Ammon's horn (tissue), 1 donor: ENCODE measurements at places on chromosomes 16 and 17.

GRCh38 chr16:88369447-88370008 lies 13.2 kb upstream of the ZNF469 start:
- DNase-seq, result no peak

DNA sequence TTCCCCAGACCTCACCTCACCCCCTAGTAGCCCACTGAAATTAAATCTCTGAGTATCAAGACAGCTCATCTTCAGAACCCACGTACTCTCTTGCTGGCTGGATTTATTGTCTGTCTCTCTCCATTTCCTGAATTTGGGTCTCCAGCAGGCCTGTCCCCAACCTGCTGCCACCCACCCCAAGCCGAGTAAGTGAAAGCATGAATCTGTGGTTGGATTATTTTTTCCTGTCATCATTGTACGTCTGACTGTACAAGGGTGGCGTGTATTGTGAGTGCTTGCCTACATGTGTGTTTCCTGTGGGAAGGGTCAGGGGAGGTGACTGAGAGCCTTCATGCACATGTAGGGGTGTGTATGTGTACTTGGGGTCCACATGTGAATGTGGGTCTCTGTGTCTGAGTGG lies 5.4 kb downstream of the TNP2 start:
- DNase-seq, result no peak

DNA sequence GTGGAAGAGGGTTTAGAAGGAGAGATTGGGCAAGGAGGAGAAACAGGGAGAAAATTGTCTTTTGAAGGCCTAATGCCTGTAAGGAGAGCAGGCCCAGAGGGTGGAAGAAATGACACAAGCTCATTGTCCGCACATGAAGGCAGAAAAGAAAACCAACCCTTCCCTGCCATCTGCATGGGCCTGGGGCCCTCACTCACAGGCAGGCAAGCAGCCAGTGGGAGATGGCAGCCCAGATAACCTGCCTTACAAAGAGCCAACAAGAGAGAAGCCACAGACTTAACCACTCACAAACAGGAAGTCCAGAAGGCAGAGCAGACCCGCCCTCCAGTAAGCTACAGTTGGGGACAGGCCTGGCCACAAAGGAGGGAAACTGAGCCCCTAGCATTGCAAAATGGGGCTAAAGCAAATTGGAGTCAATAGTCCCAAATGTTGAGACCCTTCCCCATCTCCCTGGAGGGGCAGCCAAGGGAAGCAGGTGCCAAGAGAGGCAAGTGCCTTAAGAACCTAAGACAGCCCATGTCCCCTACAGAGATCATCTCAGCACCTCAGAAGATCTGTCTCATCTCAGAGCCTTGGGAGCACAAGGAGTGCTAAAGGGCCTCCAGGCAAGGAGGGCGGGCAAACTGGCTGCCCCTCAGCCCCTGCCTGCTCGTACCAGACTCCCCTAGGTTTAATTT lies 7.3 kb upstream of the TSPOAP1 start:
- no peak for DNase-seq

GRCh38 chr17:65547253-65547670 lies 14.2 kb downstream of the AXIN2 start:
- no peak for DNase-seq

- no peak for DNase-seq
Measured at GRCh38 chr17:77153472-77153871, 12.7 kb downstream of the SEC14L1 start.

DNA sequence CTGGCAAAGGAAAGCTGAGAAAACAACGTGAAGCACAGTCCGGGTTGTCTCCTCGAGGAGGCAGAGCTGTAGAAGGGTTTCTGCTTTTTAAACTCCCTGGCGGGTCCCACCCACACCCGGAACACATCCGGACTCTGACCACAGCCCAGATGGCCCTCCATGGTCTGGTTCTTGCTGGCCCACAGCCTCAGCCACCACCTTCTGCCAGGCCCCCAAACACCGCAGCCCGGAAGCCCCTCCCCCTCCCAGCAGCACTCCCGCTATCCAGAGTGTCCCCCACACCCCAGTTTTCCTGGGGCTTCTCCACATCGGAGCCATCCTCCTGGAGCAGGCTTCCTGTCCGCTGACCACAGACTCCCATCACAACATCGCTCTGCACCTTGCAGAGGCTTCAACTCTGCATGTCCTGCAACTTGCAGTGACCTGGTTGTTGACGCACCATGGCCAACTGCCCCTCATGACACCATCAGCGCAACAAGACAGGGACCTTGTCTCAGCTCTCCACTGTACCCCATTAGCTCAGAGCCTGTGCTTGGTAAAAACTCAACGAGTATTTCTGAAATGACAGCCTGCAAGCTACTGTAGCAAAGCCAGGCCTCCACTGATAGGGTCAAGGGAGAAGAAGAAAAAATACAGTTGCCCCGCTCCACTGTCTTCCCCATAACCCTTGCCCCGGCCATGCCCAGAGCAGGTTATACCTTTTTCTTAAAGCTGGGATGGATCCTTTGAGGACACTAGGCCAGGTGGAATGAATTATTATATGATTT lies 129.8 kb downstream of the C16orf78 start:
- DNase-seq, result no peak

DNA sequence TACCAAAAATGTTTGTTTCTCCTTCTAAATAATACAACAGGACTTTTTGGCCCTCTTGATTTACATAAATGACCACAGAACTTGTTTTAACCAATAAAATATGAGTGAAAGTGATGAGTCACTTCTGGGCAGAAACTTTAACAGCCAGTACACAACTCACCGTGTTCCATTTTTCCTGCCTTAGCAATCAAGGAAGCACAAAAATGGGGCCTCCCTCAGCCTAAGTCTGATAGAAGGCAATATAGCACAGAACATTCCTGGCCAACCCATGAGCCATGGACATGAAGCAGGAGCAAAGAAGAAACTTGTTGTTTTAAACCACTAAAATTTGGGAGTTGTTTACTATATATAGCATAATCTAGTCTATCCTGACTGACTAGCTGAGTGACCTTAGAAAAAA lies 61.1 kb upstream of the MTMR4 start:
- DNase-seq, result no peak

DNA sequence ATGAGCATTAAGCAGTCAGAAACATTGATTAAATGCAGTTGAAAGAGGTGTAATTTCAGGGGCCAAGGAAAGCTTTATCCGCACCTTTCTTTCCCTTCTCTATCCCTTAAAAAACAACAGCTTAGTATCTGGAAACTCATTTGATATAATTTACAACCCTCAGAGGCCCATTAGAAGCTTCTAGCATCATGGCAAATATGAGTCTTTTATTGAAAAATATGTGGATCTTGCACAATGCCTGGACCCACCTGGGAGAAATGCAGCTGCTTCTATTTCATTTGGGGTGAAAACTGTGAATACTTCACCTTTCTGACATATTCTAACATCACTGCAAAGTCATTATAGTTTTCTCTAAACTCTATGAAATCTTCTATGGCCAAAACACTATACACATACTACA lies 492.2 kb upstream of the PSMD7 start:
- DNase-seq, result no peak

DNA sequence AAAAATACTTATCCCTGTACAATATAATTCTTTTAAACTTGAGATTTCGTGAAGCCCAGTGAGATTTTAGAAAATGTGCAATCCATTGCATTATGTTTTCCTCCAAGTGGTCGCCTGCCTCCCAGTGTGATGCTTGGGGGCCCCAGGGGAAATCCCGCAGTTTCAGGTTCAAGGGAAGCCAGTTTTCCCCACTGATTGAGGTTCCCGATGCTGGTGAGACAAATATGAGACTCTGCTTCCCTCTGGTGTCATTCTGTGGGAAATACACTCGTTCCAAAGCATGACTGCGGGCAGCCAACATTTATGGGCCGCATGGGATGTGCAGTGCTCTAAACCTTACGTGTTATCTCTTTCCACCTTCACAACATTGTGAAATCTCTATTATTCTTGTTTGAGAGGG lies 200.8 kb downstream of the PRKCB start:
- peak; percentile 76 for DNase-seq

GRCh38 chr17:8467527-8467926 lies 31.8 kb downstream of the NDEL1 start:
- peak; percentile 61 for DNase-seq

GRCh38 chr17:77214743-77215142 lies 74.0 kb downstream of the SEC14L1 start:
- peak; percentile 75 for DNase-seq

- DNase-seq, result no peak
Measured at GRCh38 chr17:2138318-2138717, 83.4 kb downstream of the HIC1 start.

DNA sequence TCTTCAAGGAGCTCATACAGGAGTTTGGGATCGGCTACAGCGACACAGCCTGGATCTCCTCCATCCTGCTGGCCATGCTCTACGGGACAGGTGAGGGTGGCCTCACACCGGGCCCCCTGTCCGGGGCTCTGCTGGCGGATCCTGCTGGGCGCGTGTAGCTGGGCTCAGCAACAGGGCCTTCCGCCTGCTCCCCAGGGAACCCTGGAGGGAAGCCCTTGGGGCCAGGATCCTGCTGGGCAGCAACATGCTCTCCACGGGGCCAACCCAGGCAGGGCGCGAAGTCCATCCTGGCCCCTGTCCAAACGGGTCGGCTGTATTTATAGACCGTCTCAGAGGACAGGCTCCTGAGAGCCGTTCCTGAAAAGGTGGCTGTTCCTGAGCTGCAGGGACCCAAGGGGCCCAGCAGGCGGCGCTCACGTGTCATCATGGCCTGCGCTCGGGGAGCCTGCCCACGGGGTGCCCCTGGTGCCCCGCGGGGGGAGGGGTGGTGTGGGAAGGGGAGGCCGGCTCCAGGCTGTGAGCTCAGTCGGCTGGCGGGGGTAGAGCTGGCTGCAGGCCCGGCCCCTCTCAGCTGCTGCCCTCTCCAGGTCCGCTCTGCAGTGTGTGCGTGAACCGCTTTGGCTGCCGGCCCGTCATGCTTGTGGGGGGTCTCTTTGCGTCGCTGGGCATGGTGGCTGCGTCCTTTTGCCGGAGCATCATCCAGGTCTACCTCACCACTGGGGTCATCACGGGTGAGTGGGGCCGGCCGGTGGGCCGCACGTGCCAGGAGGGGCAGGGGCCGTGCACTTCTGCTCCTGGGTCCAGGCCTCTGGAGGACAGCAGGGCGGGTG lies 7.5 kb downstream of the SLC16A3 start:
- DNase-seq, result peak; percentile 77

DNA sequence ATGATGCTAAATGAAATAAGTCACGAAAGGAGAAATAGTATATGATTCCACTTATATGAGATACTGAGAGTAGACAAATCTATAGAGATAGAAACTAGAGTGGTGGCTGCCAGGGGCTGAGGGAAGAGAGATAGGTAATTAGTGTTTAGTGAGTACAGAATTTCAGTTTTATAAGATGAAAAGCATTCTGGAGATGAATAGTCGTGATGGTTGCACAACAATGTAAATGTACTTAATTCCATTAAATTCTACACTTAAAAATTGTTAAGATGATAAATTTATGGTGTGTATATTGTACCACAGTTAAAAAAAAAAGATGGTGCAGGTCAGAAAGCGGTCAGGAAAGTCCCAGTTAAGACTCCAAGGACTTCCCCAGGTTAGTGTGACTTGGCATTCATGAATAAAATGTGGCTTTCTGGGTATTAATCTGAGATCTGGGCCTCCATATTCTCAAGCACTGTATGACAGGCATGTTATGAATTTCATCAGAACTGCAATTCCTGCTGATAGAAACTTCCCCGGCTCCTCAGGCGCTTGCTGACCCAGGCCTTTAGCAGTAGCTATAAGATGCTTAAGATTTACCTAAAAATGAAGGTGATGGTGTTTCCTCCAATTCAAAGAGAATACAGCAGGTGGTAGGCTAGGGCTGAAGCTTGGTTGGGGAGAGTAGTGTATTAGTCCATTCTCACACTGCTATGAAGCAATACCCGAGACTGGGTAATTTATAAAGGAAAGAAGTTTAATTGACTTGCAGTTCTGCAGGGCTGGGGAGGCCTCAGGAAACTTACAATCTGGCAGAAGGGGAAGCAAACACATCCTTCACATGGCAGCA lies 115.3 kb upstream of the SOX9 start:
- no peak for DNase-seq

- DNase-seq, result peak; percentile 67
Measured at GRCh38 chr16:71722801-71723536, 1.5 kb downstream of the PHLPP2 start.

- peak; percentile 76 for DNase-seq
Measured at GRCh38 chr17:74862108-74862901, 2.6 kb upstream of the GRIN2C start.

- DNase-seq, result no peak
Measured at GRCh38 chr17:55110521-55110920, 142.0 kb downstream of the STXBP4 start.

DNA sequence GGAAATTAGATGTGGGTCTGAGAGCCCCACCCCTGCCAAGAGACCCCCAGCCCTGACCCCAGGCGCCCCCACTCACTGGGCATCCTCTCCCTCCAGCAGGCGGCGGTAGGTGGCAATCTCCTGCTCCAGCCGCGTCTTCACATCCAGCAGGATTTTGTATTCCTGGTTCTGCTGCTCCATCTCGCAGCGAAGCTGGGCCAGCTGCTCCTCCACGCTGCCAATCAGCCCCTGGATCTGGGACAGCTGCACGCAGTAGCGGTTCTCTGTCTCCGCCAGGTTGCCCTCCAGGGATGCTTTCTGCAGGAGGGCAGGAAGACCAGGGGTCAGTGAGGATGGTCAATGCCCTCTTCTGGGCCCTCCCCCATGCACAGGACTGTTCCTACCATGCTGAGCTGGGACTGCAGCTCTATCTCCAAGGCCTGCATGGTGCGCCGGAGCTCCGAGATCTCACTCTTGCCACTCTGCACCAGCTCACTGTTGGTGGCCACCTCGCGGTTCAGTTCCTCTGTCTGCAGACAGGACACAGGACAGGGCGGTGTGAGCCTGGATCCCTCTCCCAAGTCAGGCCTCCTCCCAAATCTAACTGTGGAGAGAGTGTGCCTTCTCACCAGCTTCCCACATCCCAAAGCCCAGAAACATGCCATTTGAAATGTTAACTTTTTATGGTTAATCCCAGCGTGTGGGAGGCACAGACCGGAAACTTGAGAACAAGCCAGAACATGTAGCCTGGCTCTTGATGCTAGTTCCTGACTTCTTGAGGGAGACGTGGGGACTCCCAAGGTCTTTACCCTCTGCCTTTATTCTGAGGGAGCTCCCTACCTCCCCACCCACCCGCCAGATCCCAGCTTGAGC lies 3.6 kb downstream of the KRT17 start:
- DNase-seq, result no peak

DNA sequence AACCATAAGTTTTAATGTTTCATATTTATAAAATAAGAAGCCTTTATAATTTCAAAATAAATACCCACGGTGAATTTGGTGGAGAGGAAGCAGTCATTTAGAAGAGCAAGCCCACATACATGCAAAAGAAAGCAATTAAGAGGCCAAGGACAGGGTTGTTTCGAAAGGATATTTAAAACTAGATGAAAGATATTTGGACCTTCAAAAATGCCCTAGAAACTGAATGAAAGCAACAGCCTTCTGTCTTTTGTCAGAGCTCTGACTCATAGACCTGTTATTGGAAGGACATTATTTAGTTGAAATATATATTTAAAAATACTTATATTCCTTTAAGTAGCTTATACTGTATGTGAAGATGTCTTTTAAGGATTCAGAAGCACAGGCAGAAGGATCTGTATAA lies 8.6 kb upstream of the METTL9 start:
- no peak for DNase-seq

DNA sequence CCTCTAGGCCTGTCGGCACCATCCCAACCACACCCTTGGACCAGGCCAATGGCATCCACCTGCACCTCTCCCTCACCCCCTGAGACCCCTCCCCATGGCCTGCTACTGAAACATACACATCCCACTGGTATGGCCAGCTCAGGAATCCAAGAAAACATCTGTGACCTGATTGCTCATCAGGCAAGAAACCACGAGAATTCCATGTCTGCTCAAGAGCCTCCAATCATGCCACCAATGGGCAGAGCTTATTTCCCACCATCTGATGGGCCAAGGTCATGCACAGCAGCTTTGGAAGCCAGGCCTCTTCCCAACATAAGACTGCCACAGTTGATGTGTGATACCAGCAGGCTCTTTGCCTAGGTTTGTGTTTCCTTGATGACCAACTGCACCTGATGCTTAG lies 190.1 kb downstream of the C16orf78 start:
- no peak for DNase-seq
